Ureter (tissue), 1 donor: ENCODE measurements at places on chromosomes 6 and 20. TPM values are rescaled to one million over a fixed set of nuclear protein-coding genes. Genes with fewer than 3 reads are reported as not detected.

Gene TAF11
- 18.4 TPM for total RNA-seq

Gene VGLL2
- total RNA-seq, result not detected

GRCh38 chr20:16428112-16428511 lies 145.1 kb downstream of the KIF16B start:
- no peak for DNase-seq

- no peak for DNase-seq
These were observed 686 bp upstream of the EGFL8 start for GRCh38 chr6:32163559-32164258.

GRCh38 chr20:47150403-47151152 lies 205.9 kb downstream of the ZMYND8 start:
- DNase-seq, result peak; percentile 47

- no peak for DNase-seq
These were observed 7.4 kb upstream of the IGF2R start for GRCh38 chr6:159961528-159961927.

GRCh38 chr20:50689864-50690649 lies 1.3 kb downstream of the RIPOR3 start:
- no peak for DNase-seq

DNA sequence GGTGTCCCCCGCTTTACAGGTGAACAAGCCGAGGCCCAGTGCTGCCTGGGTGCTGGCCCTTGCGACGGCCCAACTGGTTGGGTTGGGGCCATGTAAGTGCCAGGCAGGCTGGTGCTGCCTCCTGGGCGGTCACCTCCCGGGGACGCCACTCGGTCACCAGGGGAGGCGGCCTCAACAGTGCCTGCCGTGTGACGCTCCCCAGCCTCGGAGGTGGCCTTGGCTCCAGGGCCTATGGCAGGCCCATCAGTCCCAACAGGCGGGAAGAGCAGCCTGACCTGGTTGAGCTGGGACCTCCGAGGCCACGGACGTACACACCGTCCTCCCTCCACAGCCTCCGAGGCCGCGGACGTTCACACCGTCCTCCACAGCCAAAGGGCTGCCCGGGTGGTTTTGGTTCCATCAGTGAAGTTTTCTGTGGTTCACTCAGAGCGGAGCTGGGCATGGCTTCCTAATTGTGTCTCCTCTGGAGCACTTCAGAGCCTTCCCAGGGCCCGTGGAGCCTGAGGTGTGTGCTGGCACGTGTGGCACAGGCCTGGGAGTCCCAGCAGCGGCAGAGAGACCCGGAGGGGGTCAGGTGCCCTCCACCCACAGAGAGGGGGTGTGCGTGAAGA lies 19.3 kb upstream of the SLCO4A1 start:
- DNase-seq, result no peak
